ENCODE measurements at places on chromosomes 2 and 18.

DNA sequence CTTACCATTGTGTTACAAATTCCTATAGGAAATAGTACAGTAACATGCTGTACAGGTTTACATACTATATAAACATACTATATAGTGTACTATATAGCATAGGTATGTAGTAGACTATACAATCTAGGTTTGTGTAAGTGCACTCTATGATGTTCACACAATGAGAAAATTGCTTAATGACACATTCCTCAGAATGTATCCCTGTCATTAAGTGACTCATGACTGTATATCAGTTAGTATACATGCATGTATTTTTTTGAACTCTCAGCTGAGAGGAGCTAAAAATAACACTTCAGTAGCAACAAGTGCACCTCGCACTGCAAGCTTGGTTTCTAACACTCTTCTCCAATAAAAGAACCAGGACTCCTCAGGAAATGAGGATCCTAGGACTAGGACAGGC is 19.5 kb upstream of the ASXL3 start:
- DNase-seq: peak; percentile 9

DNA sequence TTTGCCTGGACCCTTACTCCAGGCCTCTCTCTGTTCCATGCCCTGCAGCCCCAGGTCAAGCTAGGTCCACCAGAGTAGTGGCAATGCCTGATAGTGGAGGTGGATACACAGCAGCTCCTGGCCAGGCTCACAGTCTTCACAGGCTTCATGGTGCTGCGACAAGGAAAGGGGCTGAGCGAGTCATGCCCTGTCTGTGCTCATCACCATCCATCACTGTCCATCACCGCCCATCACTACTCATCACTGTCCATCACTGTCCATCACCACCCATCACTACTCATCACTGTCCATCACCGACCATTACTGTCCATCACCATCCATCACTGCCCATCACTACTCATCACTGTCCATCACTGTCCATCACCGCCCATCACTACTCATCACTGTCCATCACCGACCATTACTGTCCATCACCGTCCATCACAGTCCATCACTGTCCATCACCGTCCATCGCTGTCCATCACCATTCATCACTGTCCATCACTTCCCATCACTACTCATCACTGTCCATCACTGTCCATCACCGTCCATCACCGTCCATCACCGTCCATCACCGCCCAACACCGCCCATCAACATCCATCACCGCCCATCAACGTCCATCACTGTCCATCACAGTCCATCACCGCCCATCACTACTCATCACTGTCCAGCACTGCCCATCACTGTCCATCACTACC is 57.1 kb upstream of the OTOS start:
- no peak for DNase-seq

GRCh38 chr2:19580830-19581229 is 222.4 kb upstream of the OSR1 start:
- DNase-seq: no peak

DNA sequence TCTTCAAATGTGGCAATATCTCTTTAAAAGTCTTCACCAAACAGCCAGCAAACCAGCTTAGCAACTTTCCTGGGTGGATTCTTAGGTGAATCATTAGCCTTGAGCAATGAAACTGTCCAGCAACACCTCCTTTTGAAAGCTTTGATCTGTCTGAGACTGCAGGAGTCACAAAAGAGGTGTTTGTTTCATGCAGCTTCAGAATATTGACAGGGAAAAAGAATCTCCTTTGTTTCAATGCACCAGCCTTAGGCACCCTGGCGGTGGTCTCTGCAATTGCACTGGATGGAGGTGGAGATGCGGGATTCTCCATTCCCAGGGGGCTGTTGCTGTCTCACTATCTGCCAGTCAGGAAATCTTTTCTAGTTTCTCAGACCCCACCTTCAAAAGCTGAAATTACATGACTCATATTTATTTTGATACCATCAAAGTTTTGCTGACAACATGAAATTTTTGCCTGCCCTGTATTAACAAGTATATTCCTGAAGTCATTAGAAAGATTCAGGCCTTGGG is 76.0 kb upstream of the DSG1 start:
- DNase-seq: no peak

DNA sequence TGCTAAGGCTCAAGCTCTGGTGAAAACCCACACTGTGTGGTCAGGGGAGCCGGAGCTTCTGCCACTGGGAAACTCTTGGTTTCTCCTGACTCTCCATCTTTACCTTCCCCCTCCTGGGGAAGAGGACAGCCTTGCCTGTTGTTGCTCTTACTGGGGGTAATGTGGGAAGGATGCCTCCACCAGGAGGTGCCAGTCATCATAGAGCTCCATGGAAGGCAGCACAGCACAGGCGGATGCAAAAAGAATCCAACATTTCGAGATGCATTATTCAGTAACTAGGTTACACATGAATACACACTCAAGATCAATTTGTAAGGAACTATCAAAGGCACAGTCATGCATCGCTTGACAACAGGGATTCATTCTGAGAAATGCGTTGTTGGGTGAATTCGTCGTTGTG is 322.6 kb downstream of the AFF3 start:
- no peak for DNase-seq

DNA sequence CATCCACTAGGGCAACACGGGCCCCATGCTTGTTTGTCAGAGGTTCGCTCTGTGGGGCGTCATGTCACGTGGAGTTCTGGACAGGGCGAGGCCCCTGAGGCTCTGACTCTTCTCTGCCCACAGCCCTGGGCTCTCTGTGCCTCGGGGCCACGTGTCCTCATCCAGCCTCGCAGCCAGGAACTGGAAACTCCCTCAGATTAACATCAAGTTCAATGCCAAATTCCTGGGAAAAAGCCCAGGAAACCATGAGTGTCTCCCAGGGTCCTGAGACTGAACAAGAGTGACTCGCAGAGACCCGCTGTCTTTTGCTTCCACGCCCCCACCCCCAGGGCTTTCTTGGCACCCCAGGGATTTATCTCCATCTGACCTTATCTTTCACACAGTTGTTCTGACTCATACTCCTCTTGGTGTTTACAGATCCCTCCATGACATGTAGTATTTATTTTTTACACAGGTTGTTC is 174.0 kb upstream of the PIEZO2 start:
- DNase-seq: peak; percentile 90

GRCh38 chr2:79432731-79433146 is 80.1 kb upstream of the CTNNA2 start:
- no peak for DNase-seq
